NCI-H526 treated with DMSO at 0.1 percent for 48 hours (cell line): ENCODE measurements at places on chromosomes 7 and 10.

DNA sequence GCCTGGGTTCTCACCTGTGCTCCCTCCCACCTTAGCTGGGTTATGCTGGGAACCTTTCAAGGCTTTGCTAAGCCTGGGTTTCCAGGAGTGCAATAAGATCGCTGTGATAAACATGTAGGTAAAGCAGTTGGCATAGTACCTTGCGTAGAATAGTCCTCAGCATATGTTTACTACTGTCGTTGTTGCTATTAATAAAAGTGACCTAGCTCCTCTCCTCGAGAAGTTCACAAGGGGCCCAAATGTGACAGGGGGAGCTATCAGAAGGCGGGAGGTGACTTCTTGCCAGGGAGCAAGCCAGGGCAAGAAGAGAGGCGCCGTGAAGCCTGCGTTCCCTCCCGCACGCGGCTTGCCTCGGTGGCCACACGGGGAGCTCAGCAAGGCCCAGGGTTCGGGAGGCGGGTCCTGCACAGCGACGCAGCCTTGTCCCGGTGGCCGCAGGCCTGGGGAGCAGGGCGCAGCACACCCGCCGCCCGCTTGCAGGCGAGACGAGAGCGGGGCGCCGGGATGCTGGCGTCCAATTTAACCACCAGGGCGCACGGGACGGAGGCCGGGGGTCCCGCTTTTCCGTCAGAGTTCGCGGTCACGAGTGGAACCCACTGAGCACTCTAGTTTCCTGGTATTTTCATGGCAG is 106.2 kb downstream of the SNX10 start:
- peak; percentile 73 for DNase-seq

GRCh38 chr10:11245510-11245909 is 227.8 kb downstream of the CELF2 start:
- no peak for DNase-seq

- no peak for DNase-seq
Measured at GRCh38 chr7:157658851-157659412, 322.1 kb downstream of the DNAJB6 start.

- DNase-seq, result no peak
Measured at GRCh38 chr7:6359021-6359420, 86.6 kb upstream of the CYTH3 start.

GRCh38 chr10:50322077-50322476 is 70.8 kb upstream of the ASAH2 start:
- peak; percentile 30 for DNase-seq

GRCh38 chr7:2416063-2416462 is 12.7 kb downstream of the CHST12 start:
- no peak for DNase-seq

GRCh38 chr7:44634839-44635591 is 28.6 kb downstream of the OGDH start:
- no peak for DNase-seq

GRCh38 chr10:32153252-32153651 is 97.0 kb upstream of the KIF5B start:
- no peak for DNase-seq

- no peak for DNase-seq
Measured at GRCh38 chr10:108787932-108788331, 1135.4 kb downstream of the XPNPEP1 start.

DNA sequence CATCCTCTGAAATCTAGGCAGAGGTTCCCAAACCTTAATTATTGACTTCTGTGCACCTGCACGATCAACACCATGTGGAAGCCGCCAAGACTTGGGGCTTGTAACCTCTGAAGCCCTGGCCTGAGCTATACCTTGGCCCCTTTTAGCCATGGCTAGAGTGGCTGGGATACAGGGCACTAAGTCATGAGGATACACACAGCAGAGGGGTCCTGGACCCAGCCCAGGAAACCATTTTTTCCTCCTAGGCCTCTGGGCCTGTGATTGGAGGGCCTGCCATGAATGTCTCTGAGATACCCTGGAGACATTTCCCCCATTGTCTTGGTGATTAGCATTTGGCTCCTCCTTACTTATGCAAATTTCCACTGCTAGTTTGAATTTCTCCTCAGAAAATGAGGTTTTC is 743.7 kb downstream of the PCDH15 start:
- DNase-seq, result no peak

DNA sequence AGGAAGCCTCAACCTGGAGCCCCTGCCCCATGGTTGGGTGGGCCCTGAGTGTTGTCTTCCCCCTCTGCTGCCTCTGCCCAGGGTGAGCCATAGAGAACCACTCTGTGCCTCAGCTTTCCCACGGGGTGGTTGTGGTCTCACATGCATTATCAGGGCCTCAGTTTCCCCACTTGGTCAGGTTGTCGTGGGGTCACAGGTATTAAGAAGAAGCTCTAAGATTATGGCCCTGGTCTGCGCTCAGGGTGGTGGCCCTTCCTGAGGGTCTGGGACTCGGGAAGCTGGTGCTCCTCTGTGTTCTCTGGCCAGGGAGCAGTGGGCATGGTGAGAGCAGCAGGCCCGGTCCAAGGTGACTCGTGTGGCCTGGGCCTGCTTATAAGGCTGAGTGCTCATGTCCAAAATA is 17.8 kb downstream of the LRRC27 start:
- DNase-seq, result no peak

DNA sequence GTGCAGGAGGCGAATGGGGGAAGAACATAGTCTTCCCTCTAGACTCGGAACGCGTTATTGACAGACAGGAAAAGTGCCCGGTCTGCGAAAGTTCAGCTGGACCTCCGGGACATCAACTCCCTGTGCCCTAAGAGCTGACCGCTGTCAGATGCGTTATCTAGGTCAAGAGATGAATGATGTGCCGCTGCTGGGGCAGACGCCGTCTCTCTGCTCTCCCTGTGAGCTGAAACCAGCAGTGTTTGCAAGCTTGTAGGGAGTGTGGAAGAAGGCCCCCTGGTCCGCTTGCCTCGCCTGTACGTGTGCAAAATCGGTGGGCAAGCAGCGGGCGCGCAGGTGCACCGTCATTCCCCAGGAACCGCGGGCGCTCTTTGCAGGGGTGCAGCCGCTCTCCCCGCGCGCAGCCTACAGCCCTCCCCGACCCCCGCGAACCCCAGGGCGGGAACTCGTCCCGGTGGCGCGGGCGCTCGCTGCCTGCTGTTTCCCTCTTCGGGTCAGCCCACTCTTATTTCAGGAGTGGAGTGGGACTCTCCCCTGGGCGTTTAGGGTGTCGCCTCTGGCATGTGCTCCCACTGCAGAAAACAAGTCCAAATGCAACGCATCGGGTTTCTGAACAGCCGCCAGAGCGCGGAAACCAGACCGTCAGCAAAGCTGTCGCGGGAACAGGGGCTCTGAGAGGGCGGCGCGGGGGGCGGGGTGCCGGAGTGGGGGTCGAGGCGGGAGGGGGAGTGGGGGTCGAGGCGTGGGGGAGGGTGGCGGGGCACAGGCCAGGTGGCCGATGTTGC is 1.8 kb upstream of the PFKFB3 start:
- no peak for DNase-seq

DNA sequence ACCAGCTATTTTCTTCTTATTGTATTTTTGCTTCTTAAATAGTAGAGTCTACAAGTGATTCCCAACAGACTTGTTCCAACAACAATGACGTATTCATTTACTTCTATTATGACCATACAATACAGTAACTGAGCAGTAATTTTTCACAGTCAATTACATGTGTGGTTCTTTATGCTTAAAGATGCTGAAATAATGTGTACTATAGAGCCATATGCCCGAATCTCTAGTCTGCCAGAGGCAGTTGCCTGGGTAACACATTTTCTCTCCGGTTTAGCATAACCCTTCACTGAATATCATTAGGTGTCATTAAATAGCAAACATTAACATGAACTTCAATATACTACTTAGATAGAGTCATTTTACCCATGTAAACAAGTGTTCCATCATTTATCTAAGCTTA is 75.0 kb downstream of the SLC25A13 start:
- DNase-seq, result peak; percentile 80

DNA sequence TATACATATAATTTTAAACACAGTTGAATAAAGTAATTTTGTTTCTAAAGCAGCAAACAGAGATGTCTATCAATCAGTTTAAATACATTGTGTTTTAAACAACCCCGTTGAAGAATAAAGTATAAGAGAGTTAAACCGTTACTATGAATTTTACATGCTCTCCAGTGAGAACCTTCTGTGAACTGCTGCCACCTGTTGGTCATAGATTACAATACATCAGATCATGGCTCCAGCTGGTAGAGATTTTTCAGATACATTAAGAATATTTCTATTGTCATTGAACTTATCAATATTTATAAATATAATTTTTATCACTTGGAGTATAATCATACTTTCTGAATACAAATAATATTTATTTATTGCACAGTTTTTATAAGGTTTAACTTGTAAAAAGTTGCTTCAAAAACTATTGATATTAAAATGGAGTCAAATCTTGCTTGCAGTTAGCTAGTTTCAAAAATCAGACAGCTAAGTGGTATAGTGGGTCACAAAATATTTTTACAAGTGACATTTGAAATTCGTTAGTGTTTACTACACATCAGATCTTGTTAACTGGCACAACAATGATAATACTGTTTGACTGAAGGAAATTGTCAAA is 561.2 kb upstream of the PHF14 start:
- DNase-seq, result peak; percentile 42

GRCh38 chr10:112467541-112468075 is 20.6 kb downstream of the VTI1A start:
- no peak for DNase-seq

GRCh38 chr7:44845451-44845850 is 2.4 kb downstream of the H2AZ2 start:
- DNase-seq, result no peak

DNA sequence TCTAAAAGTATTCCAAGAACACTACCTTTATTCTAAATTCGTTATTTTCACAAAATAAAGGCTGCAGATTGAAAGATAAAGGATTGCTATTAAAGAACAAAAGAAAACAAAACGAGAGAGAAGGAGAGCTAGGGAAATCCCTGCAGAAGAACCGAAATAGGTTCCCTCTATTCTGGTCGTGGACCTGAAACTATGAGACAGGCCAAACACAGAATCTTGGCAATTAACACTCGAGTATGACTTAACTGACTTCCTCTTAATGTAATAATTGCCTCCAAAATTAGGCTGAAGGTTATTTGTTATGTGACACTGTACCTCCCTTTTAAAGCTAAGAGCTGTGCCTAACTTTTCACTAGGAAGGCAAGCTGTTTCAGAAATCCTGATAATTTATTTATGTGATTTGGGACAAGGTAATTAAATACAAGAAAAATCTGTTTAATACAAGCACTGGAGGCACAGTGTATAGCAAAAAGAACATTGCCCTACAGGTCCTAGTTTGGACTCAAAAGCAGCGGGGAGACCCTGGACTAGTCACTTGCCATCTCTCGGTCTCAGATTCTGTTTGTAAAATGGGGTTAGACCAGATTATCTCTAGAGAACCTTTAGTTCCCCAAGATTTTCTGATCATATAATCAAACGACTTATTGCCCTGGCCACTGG is 11.6 kb downstream of the NAMPT start:
- no peak for DNase-seq

DNA sequence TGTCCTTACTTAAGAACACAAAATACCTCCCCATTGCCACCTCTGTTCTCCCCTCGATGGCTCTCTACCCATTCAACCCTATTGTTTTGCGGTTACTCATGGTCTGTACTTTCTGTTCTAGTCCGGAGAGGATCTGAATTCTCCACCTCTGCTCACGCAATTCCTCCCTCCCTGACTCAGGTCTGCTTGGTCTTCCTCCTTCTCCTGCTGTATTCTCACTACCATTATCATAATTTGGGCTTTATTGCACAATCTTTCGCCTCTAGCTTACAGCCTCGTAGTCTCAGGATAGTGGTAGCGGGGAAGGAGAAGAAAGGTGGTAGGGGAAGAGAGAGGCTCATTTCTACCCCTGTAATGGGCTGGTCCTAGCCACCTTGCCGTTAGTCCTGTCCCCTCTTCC is 35.4 kb upstream of the FAM180A start:
- DNase-seq, result no peak

GRCh38 chr10:15067154-15067553 is 21.4 kb downstream of the ACBD7 start:
- DNase-seq, result no peak

- peak; percentile 37 for DNase-seq
Measured at GRCh38 chr10:132570771-132571649, 33.4 kb downstream of the INPP5A start.

DNA sequence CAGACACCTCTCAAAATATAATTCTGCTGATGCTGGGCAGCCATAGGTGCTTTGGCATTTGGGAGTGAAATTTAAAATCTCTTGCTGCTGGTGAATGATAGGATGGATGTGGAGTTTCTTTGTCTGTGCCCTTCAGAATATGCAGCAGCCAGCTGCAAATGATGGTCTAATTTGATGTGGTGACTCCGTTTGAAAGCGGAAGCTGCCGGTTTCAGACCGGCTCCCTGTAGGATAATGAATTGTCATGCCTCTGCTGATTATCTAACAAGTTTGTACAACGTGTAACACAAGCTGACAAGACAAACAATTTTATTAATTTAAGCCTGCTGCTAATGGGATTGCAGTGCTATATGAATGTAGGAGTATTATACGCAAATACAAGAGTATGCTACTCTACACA is 103.5 kb downstream of the SND1 start:
- DNase-seq, result peak; percentile 41

GRCh38 chr10:8378198-8378983 is 323.9 kb downstream of the GATA3 start:
- DNase-seq, result no peak

GRCh38 chr7:11699666-11700065 is 132.3 kb downstream of the THSD7A start:
- DNase-seq, result peak; percentile 87

DNA sequence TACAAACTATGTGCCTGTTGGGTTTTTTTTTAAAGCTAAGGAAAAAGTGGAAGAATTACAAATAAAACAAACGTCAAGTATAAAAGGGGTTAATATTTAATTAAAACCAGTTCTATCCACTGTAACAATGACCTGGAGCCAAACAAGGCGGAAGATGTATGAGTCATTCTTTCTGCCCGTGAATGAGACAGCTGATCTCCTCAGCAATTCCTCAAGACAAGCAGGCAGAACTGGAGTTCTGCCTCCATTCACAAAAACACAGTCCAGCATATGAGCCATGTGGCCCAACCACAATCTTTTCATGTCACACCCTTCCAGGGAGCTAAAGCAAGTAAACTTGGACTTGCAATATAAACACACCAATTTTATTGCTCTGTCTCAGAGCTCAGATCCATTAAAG is 8.4 kb downstream of the ETV1 start:
- no peak for DNase-seq

- no peak for DNase-seq
Measured at GRCh38 chr7:151063212-151063561, 3.8 kb downstream of the SLC4A2 start.

DNA sequence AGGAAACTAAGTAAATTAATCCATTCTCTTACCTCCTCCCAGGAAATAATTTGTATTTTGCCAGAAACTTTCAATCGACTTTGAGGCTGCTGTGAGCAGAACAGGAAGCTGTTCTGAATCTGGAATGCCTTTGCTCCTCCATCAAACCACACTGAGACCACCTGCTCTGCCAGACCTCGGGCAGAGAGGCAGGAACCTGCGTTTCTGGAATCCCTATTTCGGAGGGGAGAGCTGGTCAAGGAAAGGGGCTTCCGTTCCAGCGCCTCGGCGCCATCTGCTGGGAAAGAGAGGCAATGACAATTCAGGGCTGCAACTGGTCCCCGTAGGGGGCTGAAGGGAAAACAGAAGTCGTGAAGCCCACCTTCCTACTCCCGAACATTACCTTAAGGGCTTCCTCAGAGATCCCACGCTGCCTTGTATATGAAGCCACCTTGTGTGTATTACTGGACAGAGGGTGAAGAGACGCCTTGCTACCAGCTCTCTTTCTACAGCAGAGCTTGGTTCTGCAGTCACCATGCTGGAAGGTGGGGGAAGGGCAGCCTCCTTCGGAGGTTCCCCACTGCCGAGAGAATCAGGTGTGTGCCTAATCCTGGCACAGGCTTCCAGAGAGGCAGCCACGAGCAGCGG is 31.2 kb downstream of the ZNF467 start:
- peak; percentile 72 for DNase-seq
